ENCODE measurements at places on chromosomes 12 and 14.
A peak's percentile ranks its signal among the peaks of the same experiment; 100 is the strongest.

GRCh38 chr14:91366749-91367148 lies 50.9 kb downstream of the CCDC88C start:
- DNase-seq, result no peak

DNA sequence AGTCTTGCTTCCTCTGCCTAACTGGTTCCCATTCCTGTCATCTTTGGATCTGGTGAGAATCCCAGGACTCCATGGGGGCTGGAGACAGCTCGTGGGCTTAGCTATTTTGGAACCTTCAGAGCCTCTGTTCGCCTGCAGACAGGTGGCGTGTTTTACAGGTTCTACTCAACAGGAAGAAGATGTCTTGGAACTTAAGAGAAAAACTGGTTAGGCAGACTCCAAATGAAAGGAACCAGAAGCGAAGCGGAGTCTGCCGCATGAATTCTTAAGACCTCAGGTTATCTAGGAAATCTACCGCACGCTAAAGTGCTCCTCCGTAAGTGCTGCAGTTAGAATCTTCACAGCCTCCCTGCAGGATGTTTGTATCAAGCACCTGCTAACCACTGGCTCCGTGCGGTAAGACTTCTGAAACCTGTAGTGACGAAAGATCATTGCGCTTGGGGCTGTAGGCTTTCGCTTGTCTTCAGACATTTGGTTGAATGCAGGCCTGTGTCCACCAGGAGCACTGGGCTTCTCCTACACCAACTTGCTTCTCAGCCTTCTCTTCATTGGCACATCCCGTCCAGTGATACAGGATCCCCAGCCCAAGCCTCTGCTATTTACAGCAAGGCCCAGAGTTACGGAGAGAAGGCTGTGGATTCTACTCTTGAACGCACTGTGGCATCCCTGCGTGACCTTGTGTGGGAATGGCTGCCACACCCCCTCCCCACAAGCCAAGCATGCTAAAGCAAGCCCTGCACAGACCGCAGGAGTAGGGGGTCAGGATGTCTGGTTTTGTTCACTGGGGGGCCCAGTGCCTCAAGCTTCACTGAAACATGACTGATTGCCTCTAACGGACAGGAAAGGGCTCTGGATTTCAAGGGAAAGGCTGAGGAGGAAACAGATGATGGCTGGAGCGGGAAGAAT lies 35.0 kb downstream of the ACADS start:
- no peak for DNase-seq

DNA sequence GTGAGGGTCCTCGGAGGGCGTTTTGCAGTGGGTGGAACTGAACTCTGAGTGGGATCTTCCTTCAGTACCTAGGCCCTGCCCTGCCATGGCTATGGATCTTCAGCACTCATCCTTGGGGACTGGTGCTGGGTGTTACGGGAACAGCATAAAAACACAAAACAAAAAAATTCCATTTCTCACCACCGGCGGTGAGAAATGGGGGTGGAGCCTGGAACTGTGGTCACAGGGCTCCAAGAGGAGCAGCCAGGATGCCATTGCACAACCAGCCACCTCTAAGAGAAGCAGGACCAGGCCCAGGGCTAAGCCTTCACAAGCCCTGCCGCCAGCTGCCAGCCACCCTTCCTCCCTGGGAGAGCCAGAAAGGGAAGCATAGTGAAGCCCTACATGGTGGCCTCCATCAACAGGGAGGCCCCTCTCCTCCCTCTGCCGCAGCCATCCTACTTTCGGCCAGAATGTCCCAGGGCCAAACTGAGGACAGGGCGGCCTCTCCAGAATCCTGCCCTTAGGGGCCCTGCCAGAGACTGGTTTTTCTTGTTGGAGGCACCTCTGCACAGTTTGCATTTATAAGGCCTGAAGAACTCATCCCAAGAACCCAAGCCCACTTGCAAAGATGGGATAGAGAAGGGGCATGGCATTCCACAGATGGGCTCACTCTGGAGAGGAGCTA lies 76.5 kb downstream of the VCPKMT start:
- peak; percentile 58 for DNase-seq

GRCh38 chr14:24851837-24852236 lies 198.1 kb downstream of the STXBP6 start:
- peak; percentile 31 for DNase-seq

GRCh38 chr14:96297000-96297399 lies 41.0 kb downstream of the BDKRB1 start:
- DNase-seq, result peak; percentile 32

Data from fibroblast of mammary gland (primary cell).